GM23338 (cell line): ENCODE measurements at places on chromosomes 7 and 10.

DNA sequence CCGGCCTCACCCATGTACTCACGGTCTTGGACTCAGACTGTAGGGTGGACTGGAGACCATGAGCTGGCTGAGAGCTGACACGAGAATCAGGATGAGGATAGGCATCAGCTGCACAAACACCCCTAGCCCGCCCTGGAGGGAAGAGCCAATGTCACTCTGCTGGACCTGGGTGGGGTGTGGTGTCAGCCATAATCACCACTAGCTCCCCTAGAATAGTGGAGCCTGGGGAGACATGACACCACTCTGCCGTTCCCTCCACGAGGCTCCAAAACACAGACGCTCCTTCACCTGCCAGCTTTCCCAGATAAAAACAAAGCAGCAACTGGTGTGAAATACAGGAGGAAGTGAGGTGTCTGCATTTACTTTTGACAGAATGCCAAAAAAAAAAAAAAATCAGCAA lies 16.5 kb downstream of the DNAJB12 start:
- DNase-seq, result no peak

- DNase-seq, result no peak
Measured at GRCh38 chr7:16646472-16647072, 591 bp downstream of the BZW2 start.

GRCh38 chr7:40659231-40659630 lies 524.4 kb downstream of the SUGCT start:
- no peak for DNase-seq

DNA sequence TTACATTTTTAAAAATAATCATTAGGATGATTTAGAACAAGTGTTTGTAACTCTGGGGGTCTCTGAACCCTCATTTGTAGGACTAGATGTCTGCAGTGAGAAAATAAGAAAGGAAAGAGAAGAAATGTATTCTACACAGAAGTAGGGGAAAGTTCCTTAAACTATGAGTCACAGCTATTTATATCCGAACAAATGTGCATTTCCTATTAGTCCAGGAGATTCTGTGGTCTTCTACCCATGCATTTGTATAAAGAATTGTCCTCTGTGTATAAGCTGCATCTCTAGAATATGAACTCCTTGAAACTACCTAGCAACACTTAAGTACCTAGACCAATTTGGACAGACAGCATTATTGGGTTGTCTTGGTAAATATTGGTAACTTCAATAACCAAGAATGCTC lies 15.9 kb upstream of the CD36 start:
- no peak for DNase-seq

DNA sequence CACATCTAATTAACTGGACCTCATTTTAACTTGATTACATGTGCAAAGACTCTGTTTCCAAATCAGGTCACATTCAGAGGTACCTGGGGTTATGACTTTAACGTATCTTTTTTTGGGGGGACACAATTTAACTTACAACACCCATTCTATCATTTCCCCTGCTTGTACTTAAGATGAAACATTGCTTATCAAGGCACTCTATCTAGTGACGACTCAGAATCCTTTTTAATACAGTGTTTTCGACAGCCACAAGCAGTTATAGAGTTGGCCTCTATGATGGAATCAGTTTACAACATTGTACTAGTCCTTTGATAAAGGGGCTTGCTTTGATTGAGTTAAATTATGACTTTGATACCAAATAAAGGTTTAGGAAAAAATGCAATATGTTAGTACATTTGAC lies 22.7 kb downstream of the BBS9 start:
- no peak for DNase-seq

DNA sequence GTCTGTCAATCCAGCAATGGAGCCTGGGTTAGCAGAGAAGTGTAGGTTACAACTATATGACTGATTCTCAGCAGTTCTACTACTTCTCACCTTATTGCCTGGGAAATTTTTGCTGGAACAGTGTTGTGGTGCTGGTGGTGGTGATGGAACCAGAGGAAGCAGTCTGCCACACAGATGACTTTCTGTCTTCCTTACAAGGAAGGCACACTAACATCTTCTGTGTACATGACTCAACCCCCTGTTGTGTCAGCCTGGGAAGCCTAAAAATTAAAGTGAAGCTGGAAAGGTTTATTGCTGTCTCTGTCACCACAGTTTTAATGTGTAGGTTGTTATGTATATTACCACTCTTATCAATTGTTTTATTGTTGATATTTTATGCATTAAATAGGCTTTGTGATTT lies 40.3 kb downstream of the ANKRD7 start:
- DNase-seq, result no peak

- DNase-seq, result no peak
Measured at GRCh38 chr7:76060842-76061241, 12.9 kb downstream of the MDH2 start.

- no peak for DNase-seq
Measured at GRCh38 chr10:112904000-112904399, 46.0 kb upstream of the TCF7L2 start.

DNA sequence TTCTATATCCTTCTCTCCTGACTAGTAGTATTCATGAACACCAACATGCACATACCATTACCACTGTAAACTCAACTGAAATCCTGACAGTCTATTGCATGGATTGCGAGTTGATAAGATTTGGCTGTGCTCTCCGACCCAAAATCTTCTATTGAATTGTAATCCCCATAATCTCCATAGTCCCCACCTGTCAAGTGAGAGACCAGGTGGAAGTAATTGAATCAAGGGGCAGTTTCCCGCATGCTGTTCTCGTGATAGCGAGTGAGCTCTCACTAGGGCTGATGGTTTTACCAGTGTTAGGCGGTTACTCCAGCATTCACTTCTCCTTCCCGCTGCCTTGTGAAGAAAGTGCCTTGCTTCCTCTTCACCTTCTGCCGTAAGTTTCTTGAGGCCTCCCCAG lies 261.8 kb downstream of the PHF14 start:
- peak; percentile 12 for DNase-seq
